NCI-H1105 (cell line): ENCODE measurements at places on chromosomes 5 and 9.

DNA sequence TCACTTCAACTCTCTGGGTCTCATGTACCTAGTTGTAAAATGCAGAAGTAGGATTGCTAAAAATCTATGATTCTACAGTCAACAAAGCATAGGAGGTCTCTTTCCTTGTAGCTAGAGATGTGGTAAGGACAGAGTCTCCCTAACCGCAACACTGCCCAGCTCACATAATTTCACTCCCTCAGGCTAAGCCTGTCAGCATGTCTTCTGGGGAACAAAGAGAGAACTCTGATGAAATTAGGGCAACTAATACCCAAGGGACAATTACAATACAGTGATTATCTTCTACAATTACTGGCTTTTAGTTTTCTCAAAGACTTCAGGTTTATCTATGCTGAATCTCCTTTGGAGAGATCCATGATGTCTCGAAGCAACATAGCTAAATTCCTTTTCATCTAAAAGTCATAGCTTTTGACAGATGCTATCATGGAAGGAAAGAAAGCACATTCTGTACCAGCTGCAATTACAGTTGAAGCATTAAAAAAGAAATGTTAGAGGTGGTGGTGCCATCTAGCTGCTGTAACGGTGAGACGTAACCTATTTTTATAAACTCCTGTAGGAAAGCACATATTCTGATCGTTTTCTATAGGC, 141.1 kb upstream of the TARS1 start:
- DNase-seq, result no peak

GRCh38 chr9:96782235-96782634, 4.3 kb upstream of the ZNF510 start:
- no peak for DNase-seq

- DNase-seq, result no peak
These were observed 283.3 kb upstream of the TUT7 start for GRCh38 chr9:86637515-86637914.

DNA sequence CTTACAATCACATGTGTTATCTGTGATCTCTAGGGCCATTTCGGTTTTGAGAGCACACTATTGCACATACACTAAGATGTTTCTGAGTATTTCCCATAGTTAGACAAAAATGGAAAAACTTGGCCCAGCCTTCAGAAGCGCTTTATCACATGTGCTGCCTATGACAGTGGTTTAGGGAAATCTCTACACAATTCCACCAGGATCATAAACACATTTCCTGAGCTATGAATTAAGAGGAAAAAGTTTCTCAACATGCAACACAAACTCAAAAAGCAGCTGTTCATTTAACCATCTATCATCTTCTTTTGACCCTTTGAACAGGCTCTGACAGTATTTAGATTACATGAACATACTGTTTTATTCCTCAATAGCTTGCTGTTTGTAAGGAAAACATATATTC, 15.1 kb downstream of the FGF1 start:
- no peak for DNase-seq

GRCh38 chr5:93741136-93741811, at the start of gene POU5F2:
TSS of gene POU5F2 (minus strand) at chr5:93741600. CDS start at chr5:93741563, 37 bp downstream.
- no peak for DNase-seq

- DNase-seq, result no peak
These were observed 45.3 kb upstream of the CDK5RAP2 start for GRCh38 chr9:120625222-120625621.
